Uterus (tissue), 4 donors: ENCODE measurements at places on chromosomes 12 and 14. TPM values are rescaled to one million over a fixed set of nuclear protein-coding genes. Genes with fewer than 3 reads are reported as not detected.

AQP2 gene
- not detected for total RNA-seq

PLA2G1B gene
- total RNA-seq = not detected

ANKS1B gene
- 62.6 TPM for total RNA-seq

TAS2R9 gene
- not detected for total RNA-seq

MMP17 gene
- total RNA-seq = 6.3 TPM

RNASE11 gene
- not detected for total RNA-seq

OTUB2 gene
- total RNA-seq = 3.8 TPM
